ENCODE measurements at places on chromosomes 4 and X.

DNA sequence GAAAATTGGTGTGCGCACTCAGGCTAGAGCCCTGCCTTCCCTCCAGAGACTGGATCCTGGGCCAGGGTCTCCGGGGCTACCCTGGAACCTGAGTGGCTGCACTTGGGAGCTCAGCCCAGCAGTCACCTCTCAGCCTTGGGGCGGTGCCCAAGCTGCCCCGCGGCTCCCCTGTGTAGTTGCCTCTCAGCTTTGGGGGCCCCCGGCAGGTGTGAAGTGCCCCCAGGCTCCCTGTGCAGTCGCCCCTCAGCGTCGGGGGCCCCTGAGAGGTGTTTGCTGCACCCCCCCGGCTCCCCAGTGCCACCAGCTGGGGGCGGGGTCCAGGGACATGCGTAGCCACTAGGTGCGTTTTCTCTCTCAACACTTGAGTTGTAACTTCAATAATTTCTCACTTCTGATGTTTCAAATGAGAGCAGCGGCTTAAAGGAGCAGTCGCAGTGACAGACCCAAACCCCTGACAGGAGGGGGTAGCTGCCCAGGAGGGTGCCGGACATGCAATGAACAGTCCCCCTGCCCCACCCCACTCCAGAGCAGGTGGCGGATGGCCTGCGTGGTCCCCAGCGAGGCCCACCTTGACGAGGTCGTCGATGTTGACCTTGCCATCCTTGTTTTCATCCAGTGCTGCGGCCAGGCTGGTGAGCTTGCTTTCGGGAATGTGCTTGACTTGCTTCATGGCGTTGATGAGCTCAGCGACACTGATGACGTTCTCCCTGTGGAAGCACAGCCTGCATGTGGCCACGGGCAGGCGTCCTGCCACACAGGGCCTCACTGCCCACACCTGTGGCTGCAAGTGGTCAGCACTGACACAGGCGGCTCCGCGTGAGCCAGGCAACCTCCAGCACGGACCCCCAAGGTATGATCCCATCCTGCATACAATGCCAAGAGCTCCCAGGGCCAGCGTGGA lies 22.3 kb downstream of the FGFR3 start:
- DNase-seq = no peak

GRCh38 chr4:26489101-26489985 lies 941 bp downstream of the CCKAR start:
- no peak for DNase-seq

GRCh38 chr4:7217039-7217438 lies 24.7 kb downstream of the SORCS2 start:
- no peak for DNase-seq

- DNase-seq = no peak
Measured at GRCh38 chr4:165580351-165580905, 201.6 kb downstream of the CPE start.
